CD8-positive, alpha-beta memory T cell (primary cell): ENCODE measurements at places on chromosomes 2 and 18.

GRCh38 chr2:68083346-68083745 lies 20.5 kb upstream of the C1D start:
- DNase-seq = no peak

DNA sequence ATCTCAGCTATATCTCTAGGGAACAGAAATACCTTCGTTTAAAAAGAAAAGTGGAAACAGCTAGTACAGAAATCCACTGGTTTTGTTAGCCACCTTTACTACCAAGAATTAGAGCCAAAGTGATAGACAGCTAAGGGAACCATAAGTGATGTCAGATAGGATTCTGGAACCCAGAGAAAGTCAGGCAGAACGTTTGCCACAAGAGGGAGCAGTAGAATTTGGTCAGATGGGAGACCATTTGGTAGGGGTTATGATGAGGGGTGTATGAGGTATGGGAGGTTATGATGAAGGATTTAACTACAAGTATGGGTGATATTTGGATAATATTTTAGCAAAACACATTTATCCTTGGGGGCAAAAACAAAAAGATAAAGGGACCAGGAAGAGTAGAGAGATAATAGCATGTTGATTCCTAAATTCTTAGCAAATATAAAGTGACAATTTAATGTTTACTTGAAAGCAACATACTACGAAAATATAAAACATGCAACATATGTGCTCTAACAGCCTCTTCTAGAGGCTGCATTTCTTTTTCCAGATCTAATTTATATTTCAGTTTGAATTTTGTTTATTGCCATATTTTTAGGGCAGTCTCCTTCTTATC lies 3.3 kb downstream of the SLC8A1 start:
- DNase-seq = no peak

DNA sequence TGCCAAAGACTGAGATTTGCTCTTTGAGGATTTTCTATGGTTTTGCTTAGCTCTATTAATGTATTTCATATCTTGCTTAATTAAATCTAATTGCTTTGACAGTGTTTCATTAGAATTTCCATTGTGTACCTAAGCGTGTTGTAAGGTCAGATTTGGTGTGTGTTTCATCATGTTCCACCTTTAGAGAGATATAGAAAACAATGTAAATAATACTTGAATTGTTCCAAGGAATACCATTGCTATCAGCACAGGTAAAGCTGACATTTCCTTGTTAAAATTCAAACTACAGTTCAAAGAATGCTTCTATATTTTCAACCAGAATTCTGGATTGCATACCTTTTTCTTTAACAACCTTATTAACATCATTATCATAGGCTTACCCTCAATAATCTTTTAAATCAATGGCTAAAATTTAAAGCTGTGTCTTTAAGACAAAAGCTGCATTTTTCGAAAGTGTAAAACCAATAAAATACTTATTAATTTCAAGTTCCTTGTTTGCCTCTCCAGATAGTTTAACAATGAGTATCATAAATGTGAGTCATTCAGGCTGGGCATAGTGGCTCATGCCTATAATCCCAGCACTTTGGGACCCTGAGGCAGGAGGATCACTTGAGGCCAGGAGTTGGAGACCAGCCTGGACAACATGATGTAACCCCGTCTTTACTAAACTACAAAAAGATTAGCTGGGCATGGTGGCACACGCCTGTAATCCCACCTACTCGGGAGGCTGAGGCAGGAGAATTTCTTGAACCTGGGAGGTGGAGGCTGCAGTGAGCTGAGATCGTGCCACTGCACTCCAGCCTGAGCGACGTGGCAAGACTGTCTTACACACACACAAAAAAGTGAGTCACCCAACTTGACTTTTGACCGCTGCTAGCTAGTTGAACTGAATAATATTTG lies 188.0 kb upstream of the PKDCC start:
- no peak for DNase-seq

- no peak for DNase-seq
Measured at GRCh38 chr2:45843136-45843535, 191.7 kb downstream of the PRKCE start.

GRCh38 chr2:169324581-169325260 lies 37.6 kb downstream of the LRP2 start:
- DNase-seq = no peak

DNA sequence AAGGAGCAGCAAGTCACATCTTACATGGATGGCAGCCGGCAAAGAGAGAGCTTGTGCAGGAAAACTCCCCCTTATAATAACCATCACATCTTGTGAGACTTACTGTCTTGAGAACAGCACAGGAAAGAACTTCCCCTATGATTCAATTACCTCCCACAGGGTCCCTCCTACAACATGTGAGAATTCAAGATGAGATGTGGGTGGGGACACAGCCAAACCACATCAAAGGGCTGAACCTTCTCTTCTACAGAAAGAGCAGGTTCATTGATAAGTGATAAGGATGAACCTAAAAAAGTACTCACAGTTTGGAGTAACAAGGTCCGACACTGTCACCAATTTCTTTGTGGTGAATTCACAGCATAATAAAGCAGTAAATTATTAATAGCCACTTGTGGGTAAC lies 422.2 kb upstream of the FSIP2 start:
- no peak for DNase-seq
